ENCODE measurements at places on chromosomes 2 and 18. TPM values are rescaled to one million over a fixed set of nuclear protein-coding genes. Genes with fewer than 3 reads are reported as not detected.

- DNase-seq, result peak; percentile 51
Observed at GRCh38 chr2:218010140-218010983, 7.6 kb upstream of the TNS1 start.

DNA sequence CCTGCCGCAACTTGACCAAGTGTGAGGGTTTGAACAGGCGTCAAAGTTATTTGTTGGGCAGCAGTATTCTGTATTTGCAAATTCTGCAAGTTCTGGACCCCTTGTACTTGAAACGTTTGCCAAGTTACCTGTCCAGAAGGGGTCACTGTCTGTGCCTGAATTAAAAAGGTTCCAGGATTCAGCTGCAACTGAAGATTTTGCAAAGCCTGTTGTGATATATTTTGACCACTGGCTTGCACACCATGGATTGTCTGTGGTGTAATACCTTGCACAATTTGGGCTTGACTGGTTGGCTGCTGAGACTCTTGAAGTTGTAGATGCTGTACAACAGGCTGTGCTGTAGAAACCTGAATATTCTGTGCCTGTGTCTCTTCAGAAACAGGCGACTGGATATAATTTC, 10.2 kb downstream of the SP3 start:
- no peak for DNase-seq

- no peak for DNase-seq
Observed at GRCh38 chr18:2040279-2040678, 531.0 kb downstream of the METTL4 start.

DNA sequence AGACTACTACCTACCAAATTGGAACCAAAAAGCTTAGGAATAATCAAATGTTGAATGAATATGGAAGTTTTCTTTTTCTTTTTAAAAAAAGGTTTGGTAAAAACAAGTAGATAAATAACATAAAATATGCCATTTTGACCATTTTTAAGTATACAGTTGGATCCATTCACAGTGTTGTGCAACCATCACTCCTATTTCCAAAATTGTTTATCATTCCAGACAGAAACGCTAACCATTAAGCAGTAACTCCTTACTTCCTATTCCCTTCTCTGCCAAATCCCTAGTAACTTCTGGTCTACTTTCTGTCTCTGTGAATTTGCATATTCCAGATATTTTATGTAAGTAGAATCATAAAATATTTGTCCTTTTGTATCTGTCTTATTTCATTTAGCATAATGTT, 39.8 kb downstream of the CD302 start:
- peak; percentile 26 for DNase-seq

GRCh38 chr18:32899819-32900218, 127.0 kb upstream of the KLHL14 start:
- peak; percentile 4 for DNase-seq

DNA sequence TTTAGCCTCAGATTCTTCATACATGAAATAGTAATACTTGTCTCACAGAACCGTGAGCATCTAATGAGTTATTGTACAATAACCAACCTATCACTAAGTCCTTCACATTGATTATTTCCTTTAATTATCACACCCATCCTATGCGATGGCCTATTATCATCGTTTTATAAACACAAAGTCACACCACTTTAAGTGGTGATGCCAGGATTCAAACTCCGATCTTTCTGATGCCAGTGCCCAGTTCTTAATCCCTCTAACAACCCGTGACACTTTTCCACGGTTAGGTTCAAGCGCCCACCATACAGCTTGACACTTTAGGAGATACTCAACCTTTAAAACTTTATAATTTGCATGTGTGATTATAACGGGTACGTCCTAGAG, 523 bp upstream of the ALMS1 start:
- no peak for DNase-seq

DNA sequence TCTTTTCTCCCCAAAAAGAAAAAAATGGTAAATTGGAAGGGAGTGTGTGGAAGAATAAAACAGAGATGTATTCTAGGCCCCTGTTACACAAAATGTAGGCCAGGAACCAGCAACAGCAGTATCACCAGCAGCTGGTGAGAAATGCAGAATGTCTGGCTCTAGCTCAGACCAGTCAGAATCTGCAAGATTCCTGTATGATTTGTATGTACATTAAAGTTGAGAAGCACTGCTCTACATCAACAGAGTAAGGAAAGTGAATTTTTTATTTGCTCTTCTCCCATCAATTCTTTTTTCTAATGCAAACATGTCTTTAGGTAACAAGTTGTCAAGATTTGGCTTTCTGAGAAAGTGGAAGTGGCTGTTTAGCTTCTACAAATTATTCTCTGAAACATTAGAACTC, 235.4 kb upstream of the FANCL start:
- no peak for DNase-seq

DNA sequence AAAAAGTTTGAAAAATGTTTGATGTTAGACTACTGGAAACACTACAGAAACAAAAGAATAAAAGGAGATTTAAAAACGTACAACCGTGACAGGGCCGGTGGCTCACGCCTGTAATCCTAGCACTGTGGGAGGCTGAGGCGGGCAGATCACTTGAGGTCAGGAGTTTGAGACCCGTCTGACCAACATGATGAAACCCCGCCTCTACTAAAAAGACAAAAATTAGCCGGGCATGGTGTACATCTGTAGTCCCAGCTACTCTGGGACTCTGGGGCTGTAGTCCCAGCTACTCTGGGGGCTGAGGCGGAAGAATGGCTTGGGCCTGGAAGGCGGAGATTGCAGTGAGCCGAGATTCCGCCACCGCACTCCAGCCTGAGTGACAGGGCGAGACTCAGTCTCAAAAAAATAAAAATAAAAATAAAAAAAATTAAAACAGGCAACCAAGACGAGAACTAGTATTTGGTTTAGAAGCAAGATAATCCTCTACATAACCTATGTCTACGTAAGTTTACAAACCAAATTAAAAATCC, 5.8 kb downstream of the SP3 start:
- no peak for DNase-seq

DNA sequence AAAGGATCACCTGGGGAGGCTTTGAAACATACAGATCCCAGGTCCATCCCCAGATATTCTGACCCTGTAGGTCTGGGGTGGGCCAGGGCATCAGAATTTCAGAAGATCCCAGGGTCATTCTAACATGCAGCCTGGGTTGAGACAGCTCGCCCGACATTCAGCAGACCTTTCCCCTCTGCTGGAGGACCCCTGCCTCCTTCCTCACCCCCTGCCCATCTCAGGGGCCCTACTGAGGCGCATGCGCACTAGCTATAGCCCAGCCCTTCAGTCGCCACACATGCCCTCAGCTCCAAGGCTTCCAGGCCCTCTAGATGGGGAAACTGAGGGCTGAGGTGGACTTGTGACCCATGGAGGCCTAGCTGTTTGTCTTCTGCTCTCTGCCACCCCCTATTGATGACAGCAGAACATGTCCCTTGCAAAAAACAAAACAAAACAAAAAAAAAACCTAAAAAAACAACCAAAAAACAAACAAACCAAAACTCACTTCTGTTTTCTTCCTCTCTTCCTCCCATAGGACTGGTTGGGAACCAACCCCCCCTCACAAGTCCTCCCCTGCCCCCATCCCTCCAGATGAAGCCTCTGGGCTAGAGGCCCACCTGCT, 91.3 kb downstream of the ZBTB7C start:
- DNase-seq, result no peak

DNA sequence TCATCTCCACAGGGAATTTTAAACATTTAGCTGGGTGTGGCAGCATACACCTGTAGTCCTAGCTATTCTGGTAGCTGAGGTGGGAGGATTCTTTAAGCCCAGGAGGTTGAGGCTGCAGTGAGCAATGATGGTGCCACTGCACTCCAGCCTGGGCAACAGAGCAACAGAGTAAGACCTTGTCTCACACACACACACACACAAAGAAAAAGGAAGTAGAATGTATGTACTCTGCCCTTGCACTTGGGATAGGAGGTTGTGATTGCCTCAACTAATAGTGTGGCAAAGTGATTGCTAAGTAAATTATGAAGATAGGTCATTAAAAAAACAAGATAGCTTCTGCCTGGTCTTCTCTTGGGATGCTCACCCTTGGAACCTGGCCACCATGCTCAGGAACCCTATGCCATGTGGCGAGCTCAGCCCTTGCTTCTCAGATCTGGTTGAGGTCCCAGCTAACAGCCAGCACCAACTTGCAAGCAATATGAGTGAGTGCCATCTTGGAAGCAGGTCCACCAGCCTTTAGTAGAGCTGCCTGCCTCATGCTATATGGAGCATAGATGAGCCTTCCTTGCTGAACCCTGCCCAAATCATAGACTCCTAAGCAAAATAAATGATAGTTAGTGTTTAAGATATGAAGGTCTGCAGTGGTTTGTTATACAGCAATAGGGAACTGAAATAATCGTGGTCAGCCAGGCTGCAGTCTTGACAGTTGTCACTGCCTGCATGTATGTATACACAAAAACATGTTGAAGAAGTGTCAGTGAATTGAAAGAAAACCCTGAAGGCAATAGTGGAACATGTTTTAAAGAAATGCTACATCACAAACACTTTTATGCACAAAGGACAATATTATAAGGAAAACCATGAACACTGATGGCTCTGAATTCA, 30.1 kb upstream of the PNO1 start:
- DNase-seq, result no peak

DNA sequence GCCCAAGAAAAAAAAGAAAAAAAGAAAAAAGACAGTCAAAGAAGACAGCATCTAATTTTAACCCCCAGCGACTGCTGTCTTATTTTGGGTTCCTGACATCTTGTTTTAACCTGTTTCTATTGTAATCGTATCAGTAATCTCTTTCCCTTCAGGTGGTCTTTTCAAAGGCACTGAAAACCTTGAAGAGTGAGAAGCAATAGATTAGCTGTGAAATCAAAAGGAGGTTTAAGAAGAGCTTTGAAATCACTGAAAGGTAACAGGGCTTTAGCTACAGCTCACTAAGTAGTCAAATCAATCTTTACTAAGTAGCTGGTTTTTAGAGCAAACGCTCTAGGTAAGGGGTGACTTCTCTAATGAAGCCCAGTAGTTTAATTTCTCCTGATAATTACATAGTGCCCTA, 5.4 kb upstream of the TANC1 start:
- DNase-seq, result no peak

DNA sequence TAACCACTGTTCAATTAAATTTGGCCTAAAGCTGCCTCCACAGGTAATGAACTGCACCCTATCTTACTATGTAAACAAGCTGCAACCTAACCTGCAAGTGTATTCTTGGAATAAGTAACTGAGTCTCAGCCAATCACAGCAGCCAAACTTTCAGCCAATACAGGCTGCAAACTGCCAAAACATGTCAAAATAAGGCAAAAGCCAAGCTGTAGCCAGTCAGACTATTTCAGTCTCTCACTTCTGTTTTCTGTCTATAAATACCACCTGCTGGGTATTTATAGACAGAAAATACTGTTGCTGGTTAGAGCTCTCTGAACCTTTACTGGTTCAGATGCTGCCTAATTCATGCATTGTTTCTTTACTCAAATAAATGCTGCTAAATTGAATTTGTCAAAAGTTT, 14.3 kb downstream of the C2orf76 start:
- DNase-seq, result no peak

DNA sequence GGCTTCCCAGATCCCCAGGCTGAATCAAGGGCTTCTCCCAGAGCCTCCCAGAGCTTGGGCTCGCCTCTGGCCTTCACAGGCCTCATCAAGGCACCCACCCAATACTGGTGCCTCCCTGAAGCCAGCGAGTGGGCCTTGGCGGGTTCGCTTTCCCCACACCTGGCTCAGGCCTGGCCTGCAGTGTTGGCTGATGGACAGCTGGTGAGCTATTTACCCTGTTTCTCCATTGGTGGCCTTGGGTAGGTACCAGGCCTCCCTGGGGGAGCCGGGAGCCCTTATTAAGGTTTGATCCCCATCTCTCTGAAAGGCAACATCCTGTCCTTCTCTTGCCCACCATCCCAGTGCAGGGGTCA, 18.2 kb upstream of the DUSP2 start:
- DNase-seq, result no peak

- no peak for DNase-seq
Observed at GRCh38 chr18:45724601-45725000, 620 bp downstream of the SLC14A1 start.

DNA sequence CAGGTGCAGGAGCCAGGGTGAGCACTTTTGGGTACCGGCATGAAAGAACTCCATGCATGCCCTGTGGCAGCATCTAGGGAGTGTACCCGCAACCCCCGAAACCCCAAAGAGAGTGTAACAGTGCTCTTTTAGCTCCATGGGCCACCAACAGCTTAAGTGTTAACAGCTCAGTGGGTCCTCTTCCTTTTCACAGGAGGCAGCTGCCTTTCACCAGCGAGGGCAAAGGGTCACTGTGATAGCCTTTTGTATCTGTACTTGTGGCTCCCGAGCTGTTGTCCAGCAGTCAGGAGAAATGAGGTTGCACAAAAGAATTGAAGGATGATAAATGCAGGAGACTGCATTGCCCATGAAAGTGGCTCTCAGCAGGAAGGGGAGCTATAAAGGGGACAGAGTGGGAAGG, 1166.3 kb upstream of the ACVR2A start:
- DNase-seq, result no peak

DNA sequence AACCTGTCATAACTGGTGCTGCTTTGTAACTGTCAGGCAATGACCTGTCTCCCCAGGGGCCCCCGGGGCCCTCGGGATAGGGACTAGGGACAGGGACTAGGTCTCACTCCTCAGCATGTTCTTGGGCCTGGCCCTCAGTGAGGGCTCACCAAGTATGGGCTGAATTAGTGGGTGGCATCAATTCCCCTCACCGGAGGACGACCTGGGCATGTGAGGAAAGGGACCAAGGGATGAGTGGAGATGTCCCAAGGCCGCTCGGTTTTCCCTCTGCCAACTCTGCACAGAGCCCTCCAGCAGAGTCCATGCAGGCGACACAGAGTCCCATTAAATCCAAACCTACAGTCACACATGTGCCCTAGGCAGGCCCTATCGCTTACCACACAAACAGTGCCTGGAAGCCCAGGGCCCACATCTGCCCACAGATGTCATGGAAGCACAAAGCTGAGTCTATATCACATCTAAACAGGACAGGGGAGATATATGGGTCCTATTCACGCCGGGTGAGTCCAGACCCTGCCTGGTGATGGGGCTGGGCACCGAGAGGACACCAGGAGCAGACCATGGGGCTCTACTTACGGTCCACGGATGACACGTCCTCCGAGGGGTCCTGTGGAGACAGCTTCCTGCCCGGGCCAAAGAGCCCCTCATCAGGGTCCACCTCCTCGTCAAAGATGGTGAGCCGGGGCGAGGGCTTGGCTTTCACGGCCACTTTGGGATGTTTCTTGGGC, 26.6 kb downstream of the HS1BP3 start:
- DNase-seq, result no peak

UGT1A6 gene
- polyA plus RNA-seq, result not detected

FABP1 gene
- polyA plus RNA-seq, result not detected

TEX44 gene
- polyA plus RNA-seq, result not detected

HAT1 gene
- polyA plus RNA-seq, result 37.1 TPM

NOSTRIN gene
- 0.15 TPM for polyA plus RNA-seq

CDKL4 gene
- not detected for polyA plus RNA-seq

LRATD1 gene
- 0.40 TPM for polyA plus RNA-seq

RAD51AP2 gene
- not detected for polyA plus RNA-seq

ZC3H8 gene
- polyA plus RNA-seq, result 1.6 TPM

GALNT13 gene
- polyA plus RNA-seq, result 0.03 TPM

KRTCAP3 gene
- polyA plus RNA-seq, result 1.1 TPM

PPP1R1C gene
- polyA plus RNA-seq, result 0.34 TPM

ATP6V1C2 gene
- not detected for polyA plus RNA-seq

UPP2 gene
- polyA plus RNA-seq, result not detected
